Activated naive CD4-positive, alpha-beta T cell treated with anti-CD3 and anti-CD28 coated beads for 36 hours (primary cell): ENCODE measurements at places on chromosomes 13 and 19. TPM values are rescaled to one million over a fixed set of nuclear protein-coding genes. Genes with fewer than 3 reads are reported as not detected.

- no peak for DNase-seq
- H3K36me3 ChIP-seq: no peaks in the 10 kb centered on the region
- no peak overlapping the region for H3K4me3 ChIP-seq
- peaks cover 2% of the 10 kb centered on the region for H3K27me3 ChIP-seq
These were observed 109.6 kb downstream of the TEX26 start for GRCh38 chr13:31042049-31042448.

DNA sequence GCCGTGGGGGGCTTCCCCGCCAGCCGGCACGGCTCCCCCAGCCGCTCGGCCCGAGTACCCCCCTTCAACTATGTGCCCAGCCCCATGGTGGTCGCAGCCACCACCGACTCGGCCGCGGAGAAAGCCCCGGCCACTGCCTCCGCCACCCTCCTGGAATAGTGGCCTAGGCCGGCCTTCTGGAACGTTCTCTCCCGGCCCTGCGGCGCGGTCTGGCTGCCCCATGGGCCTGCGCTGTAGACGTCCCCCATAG lies 9.0 kb downstream of the C19orf25 start:
- no peaks in the 10 kb centered on the region for H3K36me3 ChIP-seq
- H3K4me1 ChIP-seq: peaks cover 17% of the 10 kb centered on the region
- H3K27ac ChIP-seq: no peak overlapping the region

GRCh38 chr19:18804139-18804601 lies 13.1 kb upstream of the COMP start:
- no peaks in the 10 kb centered on the region for H3K4me1 ChIP-seq
- peaks cover 5% of the 10 kb centered on the region for H3K27me3 ChIP-seq
- H3K27ac ChIP-seq: no peak overlapping the region

- peak overlapping the region; percentile 86 for H3K27ac ChIP-seq
- peaks cover 2% of the 10 kb centered on the region for H3K36me3 ChIP-seq
- DNase-seq: no peak
- peaks cover 65% of the 10 kb centered on the region for H3K4me1 ChIP-seq
- peak overlapping the region; percentile 81 for H3K4me3 ChIP-seq
- H3K27me3 ChIP-seq: peaks cover 25% of the 10 kb centered on the region
These were observed 111.2 kb downstream of the KCNRG start for GRCh38 chr13:50126263-50126992.

Gene ZNF66
- total RNA-seq: 4.9 TPM

DNA sequence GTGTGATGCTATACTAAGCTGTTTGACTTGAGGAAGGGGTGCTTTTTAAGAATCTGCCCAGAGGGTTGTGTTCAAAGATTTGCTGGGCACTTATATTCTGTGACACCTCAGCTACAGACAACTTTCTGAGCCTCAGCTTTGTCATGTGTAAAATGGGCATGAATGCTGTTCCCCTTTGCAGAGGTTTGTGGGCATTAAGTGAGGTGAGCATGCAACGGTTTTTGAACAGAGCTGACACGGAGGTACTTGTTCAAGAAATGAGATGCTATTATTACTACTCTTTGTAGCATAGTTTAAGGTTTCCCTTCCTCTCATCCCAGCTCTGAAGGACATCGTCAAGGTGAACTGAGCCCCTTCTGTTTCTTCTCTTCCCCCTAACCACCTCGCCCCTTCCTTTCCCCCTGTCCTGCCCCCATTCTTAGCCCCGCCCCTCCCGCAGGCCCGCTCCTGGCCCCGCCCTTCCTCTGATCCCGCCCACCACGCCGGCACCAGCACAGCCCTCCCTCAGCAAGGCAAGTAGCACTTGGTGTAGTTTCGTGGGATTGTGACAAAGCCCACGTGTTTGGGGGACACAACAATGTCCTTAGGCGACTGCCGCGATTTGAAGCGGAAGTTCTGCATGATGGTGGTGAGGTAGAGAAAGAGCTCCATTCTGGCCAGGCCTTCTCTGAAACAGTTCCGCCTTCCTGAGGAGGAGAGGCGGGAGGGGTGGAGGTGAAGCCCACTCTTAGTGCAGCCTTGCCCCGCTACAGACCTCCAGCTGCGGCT lies 26.1 kb upstream of the CYP2A7 start:
- H3K27me3 ChIP-seq: peaks cover 2% of the 10 kb centered on the region
- H3K27ac ChIP-seq: no peak overlapping the region
- no peaks in the 10 kb centered on the region for H3K36me3 ChIP-seq

Gene ZNF529
- total RNA-seq: 18.3 TPM

GRCh38 chr19:12314553-12314952 lies 18.9 kb downstream of the ZNF563 start:
- DNase-seq: no peak
- no peaks in the 10 kb centered on the region for H3K27me3 ChIP-seq
- no peaks in the 10 kb centered on the region for H3K4me1 ChIP-seq
- H3K36me3 ChIP-seq: peaks cover 37% of the 10 kb centered on the region
- no peak overlapping the region for H3K4me3 ChIP-seq

Gene ZNF763
- total RNA-seq: 0.54 TPM

- peak; percentile 80 for DNase-seq
- peaks cover 15% of the 10 kb centered on the region for H3K36me3 ChIP-seq
- no peaks in the 10 kb centered on the region for H3K27me3 ChIP-seq
- peaks cover 2% of the 10 kb centered on the region for H3K4me1 ChIP-seq
- H3K4me3 ChIP-seq: peak overlapping the region; percentile 32
These were observed 22.5 kb downstream of the C13orf46 start for GRCh38 chr13:113951246-113951999.
